Stimulated activated CD4-positive, alpha-beta T cell treated with anti-CD3 and anti-CD28 coated beads, Interleukin-2, amount 100 ng/mL, for 24 hours (primary cell): ENCODE measurements at places on chromosomes 2 and 18.
A peak's percentile ranks its signal among the peaks of the same experiment; 100 is the strongest.

- DNase-seq, result peak; percentile 76
Measured at GRCh38 chr2:216371721-216372702, at the start of gene MARCHF4. TSS of gene MARCHF4 (minus strand) at chr2:216372483. CDS start at chr2:216370260, 2,223 bp downstream.

GRCh38 chr2:204282081-204282480 is 263.2 kb upstream of the PARD3B start:
- no peak for DNase-seq

DNA sequence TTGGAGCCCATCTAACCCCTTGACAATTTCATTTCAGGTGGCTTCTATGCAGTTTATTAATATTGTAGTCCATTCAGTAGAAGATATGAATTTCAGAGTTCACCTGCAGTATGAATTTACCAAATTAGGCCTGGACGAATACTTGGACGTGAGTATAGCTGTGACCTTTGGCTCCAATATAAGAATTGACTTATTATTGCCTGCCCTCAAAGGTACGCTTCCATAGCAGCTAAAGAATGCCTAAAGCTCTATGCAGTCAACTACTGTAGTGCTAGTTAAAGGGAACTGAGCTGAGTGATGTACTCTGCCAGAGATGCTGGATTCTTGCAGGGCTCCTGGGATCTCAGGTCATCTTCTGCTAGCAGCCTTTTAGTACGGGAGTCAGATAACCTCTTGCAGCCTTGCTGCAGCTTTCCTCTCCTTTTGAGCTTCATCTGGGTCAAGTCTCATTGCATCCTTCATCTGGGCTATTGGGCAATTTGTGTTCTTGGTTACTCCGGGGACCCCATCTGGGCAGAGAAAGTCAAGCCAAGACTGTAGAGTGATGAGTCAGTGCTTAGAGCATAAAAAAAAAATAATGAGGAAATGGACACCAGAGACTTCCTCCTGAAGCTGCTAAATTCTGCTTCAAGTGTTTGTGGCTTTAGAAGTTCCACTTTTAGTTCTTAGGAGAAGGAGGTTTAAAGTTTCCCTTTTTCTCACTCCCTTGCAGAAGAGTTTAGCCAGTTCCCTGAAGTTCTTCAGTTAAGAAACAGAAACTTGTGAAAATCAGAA is 105.6 kb downstream of the PRPF40A start:
- no peak for DNase-seq

DNA sequence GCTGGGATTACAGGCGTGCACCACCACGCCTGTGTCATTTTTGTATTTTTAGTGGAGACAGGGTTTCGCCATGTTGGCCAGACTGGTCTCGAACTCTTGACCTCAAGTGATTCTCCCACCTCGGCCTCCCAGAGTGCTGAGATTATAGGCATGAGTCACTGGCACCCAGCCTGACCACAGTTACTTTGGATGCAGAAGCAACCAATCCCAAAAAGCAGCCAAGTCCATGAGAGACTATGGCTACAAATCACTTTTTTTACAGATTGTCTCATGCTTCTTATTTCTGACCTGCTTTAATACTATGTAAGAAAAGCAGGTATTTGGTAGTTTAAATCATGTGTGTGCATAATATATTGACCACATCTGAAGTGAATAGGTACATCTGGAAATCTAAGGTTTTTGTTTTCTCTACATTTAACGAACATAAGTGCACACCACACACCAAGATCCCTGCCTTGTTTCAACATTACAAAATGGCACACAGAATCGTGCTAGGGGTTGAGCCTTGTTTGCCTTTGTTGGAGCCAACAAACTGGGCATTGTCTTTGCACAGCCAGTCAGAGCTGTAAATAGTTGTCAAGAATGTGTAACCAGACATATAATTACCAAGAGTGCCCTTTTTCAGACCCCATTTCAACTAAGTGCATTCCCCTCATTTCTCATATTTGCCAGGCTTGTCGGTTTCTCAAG is 18.3 kb upstream of the MAP4K4 start:
- no peak for DNase-seq

GRCh38 chr18:78920456-78921138 is 59.0 kb upstream of the SALL3 start:
- no peak for DNase-seq

GRCh38 chr2:130302164-130302886 is 40.4 kb upstream of the IMP4 start:
- DNase-seq, result no peak

DNA sequence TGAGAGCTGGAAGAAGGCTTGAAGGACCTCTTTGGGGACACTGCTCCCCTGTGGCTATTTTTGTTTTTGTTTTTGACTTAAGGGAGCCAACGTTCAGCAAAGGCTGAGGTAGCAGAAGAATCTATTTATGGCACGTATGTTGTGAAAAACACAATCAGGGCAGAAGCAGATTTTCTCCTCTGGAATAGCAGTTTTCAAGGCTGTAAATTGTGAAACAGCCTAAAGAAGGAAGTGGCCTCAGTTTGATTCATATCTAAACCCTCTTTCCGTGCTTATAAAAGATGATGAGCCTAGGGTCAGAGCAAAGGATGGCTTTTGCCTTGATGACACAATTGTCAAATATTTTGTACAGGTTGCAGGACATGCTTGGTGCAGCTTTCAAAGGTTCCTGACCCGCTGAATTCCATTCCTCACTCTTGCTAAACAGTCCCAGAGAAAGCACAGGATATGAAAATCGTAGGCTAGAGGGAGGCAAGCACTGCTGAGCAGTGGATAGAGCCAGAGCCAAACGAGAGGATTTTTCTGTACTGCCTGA is 106.2 kb upstream of the DLX2 start:
- no peak for DNase-seq

- DNase-seq, result no peak
Measured at GRCh38 chr2:85234868-85235267, 92.9 kb downstream of the TGOLN2 start.

- no peak for DNase-seq
Measured at GRCh38 chr2:163595028-163595427, 140.8 kb downstream of the FIGN start.

DNA sequence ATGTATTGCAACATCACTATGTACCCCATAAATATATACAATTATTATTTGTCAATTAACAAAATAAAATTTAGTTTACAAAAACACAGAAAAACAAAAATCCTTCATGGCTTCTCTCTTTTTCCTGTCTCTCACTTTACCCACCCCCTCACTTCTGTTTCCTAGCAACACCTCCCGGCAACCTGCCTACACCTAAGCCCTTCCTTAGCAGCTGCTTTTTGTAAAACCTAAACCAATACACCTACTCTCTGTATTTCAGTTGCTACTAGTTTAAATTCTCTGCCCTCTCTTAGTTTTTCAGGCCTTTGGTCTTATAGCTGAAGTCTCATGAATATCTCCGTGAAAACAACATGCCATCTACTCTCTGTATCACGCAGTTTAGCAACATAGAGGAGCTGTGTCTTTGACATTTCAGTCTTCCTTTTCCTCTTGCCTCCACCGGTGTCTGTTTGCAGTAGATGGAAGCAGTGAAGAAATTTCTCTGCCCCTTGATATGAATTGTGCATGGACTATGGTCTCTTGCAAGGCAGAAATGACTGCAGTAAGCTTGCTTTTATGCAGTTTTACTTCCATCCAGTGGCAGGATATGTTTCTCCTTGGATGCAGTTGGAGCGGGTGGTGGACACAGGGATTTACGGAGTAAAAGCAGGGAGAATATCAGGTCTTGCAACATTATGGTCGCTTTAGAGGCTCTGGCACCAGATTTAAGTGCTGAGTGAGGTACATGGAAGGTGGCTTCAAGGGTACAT is 42.0 kb upstream of the ZDBF2 start:
- no peak for DNase-seq

DNA sequence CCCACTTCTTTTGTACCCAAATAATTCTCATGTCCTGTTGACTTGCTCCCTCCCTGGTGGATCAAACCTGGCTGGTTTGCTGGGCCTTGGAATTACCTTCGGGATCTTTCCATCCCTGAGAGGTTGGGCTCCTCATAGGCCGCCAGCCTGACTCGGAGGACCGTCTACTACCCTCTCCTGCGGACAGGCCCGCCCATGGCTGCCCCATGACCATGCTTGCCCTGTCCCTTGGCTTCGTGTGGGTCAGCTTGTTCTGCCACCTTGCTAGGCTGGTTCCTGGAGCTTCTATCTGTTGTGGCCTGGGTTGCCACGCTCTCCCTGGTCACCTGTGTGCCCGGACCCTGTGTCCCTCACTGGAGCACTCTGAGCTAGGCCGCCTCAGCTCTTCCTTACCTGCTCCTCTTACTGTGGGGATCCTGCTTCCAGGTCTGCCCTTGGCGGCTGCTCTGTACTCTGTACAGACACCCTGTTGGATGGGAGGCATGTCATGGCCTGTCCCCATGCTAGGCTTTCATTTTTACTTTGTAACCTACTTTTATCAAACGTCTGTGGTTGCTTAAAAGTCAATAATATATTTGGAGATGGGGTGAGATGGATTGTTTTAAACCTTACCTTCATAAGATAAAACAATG is 29.7 kb upstream of the FHL2 start:
- DNase-seq, result no peak
